Stimulated activated CD4-positive, alpha-beta T cell treated with anti-CD3 and anti-CD28 coated beads, Interleukin-4, amount 100 ng/mL, for 4 hours (primary cell): ENCODE measurements at places on chromosomes 3 and 15.

DNA sequence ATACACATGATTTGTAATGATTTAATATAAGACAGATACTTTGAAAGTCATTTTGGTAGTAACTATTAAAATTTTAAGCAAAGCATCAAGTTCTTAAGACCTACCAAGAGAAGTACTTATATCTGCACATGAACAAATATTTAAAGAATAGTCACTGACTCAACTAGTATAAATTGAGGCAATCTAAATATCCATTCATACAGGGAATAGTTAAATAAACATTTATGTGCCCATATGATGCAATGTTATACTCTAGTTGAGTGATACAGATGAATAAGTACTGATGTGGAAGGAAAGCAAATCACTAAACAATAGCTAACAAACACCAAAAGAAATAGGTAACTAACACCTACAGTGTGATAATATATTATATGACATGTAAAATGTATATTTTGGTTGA, 527.7 kb downstream of the EPHA3 start:
- no peak for DNase-seq

DNA sequence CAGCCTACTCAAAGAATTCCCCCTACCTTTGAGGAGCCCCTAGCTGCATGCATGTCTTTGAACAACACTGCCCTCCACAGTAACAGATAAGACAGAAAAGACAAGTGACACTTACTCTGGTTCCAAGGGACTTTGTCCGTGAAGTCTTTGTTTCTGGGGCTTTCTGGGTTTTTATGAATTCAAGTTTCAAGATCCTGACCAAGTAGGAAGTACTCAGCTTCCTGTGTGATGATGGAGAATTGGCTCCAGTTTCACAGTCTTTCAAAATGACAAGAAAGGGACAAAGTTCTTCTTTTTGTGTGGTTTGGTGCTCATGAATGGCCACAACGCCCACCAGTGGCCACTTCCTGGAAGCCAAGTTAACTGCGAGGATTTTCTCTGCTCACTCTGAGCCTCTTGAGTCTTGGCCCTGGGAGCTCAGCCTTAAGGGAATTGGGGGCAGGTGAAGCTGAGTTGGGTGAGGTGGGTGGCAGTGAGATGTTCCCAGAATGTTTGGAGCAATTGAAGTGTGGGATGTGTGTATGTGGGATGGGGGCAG, at the start of gene CCR1:
CCR1 (minus strand) TSS at position 147 of the 538 bp plus-strand sequence. CDS start 4,000 bp downstream, outside the sequence.
- DNase-seq = peak; percentile 3

- DNase-seq = no peak
These were observed 96.4 kb downstream of the PYDC2 start for GRCh38 chr3:191557322-191557721.

DNA sequence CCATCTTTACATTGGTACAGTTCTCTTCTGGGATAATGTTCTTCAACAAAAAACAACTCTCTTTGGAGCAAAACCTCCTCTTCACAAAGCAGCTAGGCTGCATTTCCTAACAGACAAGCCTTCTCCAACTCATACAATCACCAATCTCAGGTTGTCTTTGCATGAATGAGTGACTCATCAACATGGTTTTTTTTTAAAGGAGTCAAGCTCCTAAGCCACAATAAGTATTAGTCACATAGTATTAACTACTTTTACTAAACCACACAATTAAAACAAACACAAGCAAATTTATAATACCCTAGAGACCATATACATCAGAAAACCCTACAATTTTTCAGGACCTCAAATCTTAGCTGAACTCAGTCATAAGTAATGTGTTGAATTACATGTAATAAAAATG, 137.4 kb downstream of the TBC1D5 start:
- no peak for DNase-seq

GRCh38 chr3:152241142-152242017, 27.3 kb upstream of the MBNL1 start:
- no peak for DNase-seq

DNA sequence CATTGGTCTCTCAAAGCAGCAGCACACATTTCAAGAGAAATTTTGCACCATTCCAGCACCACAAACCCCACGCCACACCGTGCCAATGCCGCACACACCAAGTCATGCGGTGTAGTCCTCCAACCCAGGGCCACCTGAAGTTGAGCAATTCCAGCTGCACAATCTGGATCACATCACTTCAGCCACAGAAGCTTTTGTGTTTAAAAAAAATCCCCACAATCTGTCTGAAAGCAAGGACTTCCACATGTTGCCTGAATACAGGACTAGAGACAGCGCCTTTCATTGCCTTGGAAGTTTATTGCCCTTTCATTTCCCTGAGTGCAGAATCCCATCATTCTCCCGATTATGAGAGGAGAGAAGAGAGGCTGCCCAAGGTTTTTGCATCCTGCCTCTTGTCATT, 175.6 kb upstream of the BCL6 start:
- no peak for DNase-seq

DNA sequence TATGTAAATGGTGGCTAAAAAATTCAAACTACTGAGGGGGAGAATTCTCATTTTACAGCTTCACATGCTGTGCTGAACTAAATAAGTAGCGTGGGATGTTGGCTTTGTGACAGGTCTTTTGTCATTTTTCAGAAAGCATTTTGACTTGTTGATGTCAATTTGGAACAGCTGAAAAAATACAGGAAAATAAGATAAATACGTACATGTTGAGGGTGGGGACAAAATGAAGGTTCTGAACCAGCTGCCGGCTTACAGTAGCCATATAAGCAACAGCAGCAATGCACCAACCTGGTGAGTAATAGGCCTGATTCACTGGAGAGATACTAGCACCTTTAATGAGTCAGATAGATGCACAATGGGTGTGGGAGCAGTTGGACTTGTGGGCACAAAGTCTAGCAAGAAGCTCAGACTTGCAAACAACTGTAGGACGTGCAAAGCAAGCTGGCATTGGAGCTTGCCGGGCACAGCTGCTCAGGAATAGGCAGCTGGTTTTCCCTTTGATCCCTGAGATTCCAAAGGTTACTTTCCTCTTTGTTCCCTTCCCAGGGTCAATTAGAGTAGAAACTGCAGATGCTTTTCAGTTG, 12.9 kb downstream of the B3GNT5 start:
- peak; percentile 60 for DNase-seq

- DNase-seq = peak; percentile 83
These were observed at the start of gene ATP1B3 for GRCh38 chr3:141876381-141876890. ATP1B3 (plus strand) TSS chr3:141876643; CDS start chr3:141876802, 159 bp downstream.

- no peak for DNase-seq
These were observed 13.4 kb downstream of the KLF13 start for GRCh38 chr15:31340047-31340446.

DNA sequence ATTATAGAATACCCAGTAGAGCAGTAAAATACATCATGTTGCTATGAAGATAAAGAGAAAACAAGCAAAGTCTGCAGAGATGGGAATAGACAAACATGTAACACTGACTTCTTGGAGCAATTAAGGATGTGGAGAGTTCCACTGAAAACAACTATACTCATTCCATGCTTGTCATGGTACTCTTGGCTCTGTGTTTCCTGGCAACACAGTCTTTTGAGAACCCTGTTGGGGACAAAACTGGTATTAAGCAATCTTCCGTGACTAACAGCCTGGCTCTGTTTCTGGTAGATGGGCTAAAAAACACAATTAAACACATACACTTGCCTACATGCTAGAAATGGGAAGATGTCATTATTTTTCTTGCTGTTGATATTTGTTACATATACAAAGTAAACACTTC, 1212.3 kb upstream of the GBE1 start:
- no peak for DNase-seq

- no peak for DNase-seq
These were observed 2.1 kb downstream of the TMEM43 start for GRCh38 chr3:14126887-14127505.

GRCh38 chr15:39066677-39067076, 502.1 kb upstream of the RASGRP1 start:
- DNase-seq = no peak

GRCh38 chr15:65384505-65384894, 6.7 kb upstream of the IGDCC3 start:
- DNase-seq = no peak

GRCh38 chr3:129599073-129599472, 7.4 kb downstream of the PLXND1 start:
- no peak for DNase-seq

DNA sequence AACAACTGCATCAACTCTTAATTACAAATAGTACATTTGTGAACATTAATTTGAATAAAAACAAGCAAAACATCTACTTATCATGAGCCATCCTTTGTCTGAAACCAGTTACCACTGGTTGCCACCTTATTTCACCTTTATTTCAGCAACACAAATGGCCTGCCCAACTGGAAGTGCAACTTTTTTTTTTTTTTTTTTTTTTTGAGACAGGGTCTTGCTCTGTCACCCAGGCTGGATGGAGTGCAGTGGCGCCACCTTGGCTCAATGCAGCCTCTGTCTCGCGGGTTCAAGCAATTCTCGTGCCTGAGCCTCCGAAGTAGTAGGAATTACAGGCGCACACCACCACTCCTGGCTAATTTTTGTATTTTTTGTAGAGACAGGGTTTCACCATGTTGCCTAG, 13.1 kb downstream of the WDR82 start:
- no peak for DNase-seq

DNA sequence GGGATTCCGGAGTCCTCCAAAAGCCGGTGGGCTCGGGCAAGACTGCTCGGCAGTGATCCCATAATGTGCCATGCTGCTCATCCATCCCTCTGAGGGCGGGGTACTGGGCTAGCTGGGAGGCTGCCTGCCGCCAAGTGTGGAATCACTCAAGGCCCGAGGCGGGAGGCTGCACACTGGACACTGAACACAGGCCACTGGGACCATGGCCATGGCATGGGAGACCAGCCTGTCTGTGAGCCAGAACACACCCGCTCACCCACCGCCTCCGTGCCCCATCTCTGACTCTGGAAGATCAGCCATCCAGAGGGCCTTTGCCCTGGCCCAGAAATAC, 1.4 kb downstream of the C3orf22 start:
- DNase-seq = no peak

DNA sequence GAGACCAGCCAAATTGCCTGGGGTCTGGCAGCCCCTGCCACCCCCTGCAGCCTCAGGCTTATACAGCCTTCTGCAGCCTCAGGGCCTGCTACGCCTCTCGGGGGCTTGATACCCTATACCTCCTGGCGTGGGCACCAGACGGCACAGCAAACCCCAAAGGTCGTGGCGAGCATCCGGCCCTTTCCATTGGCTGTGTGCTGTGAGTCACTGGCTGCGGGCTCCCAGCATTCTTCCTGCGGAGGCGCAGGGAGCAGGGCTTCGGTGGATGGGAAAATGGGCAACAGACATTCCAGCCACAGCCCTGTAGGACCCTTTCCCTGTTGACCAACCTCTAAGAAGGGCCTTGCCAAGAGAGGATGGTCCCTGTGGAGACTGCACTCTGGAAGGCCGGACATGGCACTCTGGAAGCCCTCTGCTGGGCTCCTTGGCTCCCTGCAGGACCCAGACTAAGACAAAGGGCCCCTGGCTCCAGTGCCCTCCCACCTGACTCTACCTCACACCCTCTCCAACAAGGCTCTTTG, 59.6 kb downstream of the ITGA11 start:
- DNase-seq = no peak

GRCh38 chr15:62047282-62047827, 12.9 kb downstream of the VPS13C start:
- DNase-seq = no peak

DNA sequence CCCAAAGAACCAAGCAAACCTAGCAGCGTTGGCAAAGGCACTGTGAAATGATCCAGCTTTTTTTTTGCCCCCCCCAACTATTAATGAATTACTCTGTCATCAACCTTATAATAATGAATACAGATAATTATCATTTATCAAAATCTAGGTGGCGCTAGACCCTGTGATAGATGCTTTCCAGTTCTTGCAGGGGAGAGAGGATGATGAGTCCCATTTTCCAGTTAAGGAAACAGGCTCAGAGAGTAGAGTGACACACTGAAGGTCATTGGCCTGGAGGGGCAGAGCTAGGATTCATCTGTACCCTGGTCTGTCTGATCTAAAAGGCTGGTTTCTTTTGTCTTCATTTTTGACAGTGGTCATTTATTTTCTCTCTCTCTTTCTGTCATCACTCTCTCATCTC, 5.0 kb downstream of the ACOX2 start:
- DNase-seq = no peak

GRCh38 chr15:100189319-100189718, 152.5 kb downstream of the ADAMTS17 start:
- DNase-seq = no peak

- DNase-seq = no peak
These were observed 23.2 kb downstream of the HAPLN3 start for GRCh38 chr15:88872106-88872505.

GRCh38 chr3:195224156-195224979, 46.6 kb downstream of the XXYLT1 start:
- DNase-seq = no peak

DNA sequence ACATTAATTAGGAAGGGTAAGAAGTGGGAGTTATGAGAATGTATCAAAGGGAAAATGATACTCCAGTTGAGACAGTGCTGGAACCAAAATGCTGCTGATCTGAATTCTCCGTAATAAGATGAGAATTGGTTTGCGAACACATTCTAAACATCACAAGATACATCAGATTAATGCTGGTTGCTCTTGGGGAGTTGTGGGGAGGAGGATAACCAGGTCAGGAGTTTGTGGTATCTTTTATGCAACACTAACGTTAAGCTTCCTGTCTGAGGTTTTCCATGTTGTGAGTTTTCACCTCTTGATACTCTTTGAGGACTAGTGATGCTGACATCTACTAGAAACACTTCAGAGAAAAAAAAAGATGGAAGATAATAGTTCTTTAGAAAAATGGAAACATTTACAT, 47.2 kb downstream of the PPARG start:
- no peak for DNase-seq

- DNase-seq = no peak
These were observed 4.8 kb downstream of the VWA5B2 start for GRCh38 chr3:184234224-184234623.

GRCh38 chr15:91780387-91780786, 73.1 kb upstream of the SLCO3A1 start:
- DNase-seq = no peak

- no peak for DNase-seq
These were observed 6.3 kb upstream of the UBE2Q2 start for GRCh38 chr15:75836959-75837334.

- DNase-seq = no peak
These were observed 28.3 kb downstream of the SEC61A1 start for GRCh38 chr3:128080323-128081080.

- no peak for DNase-seq
These were observed 202.9 kb upstream of the PROK2 start for GRCh38 chr3:71987828-71988227.

DNA sequence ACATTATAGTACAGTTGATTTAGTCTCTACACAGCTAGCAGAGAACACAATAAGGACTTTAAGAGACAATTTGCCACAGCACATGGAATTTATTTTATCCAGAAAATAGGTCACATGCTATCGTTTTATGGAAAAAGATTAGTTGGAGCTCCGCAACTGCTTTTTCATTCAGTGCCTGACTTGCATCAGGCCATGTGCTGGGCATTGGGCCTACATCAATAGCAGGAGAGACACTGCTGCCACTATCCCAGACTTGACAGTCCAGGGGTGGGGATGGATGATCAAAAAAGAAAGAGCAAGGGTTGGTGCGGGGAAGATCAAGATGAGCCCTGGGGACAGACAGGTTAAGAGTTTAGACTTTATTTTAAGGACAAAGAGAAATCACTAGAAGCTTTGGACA, 75.2 kb upstream of the C3orf80 start:
- DNase-seq = no peak
